ENCODE measurements at places on chromosomes 5 and 9.

DNA sequence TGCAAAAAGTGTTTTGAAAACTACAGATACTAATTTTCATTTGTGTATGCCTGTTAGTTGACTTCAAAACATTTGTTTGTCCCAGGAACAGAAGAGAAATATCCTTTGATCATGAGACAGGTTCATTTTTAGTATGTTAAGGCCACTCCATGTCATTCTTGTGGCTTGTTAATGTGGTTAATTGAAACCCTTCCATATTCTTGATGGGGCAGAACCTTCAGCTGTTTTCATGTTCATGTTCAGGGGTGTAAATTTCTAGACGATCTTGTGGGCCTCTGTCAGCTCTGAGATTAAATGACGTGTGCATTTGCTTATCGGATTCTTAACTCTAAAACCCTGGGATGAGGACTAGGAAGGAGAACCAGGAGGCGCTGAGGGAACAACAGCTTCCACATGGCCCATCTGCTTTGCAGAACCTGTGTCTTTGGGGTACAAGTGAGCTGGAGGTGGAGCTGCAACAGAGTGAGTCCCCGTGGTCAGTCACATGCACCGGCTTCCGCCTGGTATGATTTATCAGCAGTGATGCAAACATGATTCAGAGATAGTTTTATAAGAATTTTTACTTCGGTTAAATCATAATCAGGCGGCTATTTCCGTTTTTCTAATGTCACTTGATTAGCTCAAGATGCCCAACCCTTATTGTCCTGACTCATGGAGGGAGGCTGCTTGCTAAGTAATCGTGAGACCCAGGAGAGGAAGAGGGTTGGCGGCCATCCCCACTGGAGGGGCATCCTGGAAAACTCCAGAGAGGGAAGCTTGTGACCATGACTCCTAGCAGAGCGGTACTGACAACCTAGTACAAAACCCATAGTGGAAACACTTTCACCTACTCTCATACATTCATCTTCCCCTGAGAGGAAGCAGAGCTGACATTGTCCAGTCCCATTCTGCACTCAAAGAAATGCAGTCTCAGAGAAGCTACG is 138.4 kb downstream of the C9orf152 start:
- DNase-seq: no peak

- no peak for DNase-seq
Measured at GRCh38 chr5:88964831-88965230, 81.8 kb upstream of the MEF2C start.

GRCh38 chr9:79362100-79363081 is 209.4 kb upstream of the TLE4 start:
- no peak for DNase-seq

DNA sequence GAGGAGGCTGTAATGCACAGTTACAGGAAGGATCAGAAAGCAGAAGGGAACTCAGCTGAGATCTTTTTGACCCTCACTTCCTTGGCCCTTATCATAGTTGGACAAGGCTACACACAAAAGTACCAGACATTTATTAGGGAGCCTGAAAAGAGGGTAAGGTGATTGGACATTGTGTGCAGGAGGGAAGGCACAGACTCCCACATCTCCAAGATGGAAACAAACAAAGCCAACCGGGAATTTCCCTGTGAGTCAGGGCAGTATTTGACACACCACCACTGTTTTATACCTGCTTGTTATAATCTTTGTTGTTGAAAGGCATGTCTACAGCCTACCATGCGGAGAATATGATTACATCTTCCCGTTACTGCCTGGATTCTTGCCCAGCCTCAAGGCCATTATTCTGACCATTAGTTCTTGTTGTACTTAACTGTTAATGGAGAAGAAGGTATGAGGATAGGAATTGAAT is 3.0 kb upstream of the CCNG1 start:
- no peak for DNase-seq

DNA sequence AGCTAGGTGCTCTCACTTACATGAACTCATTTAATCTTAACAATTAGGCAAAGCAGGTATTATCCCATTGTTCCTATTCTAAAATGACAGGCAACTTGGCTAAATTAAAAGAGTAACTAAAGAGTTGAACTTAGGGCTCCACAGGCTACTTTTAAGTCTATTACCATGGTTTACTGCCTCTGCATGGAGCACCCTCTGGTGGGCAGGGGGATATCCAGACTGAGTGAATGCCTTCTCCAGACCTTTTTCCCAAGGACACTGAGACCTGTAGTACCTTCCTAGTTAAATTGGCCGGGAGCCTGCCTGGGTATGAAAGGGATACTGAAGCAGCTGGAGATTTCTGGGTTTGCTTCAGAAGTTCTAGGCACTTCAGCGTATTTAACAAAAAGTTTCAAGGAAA is 238.1 kb downstream of the ELAVL2 start:
- DNase-seq: no peak

DNA sequence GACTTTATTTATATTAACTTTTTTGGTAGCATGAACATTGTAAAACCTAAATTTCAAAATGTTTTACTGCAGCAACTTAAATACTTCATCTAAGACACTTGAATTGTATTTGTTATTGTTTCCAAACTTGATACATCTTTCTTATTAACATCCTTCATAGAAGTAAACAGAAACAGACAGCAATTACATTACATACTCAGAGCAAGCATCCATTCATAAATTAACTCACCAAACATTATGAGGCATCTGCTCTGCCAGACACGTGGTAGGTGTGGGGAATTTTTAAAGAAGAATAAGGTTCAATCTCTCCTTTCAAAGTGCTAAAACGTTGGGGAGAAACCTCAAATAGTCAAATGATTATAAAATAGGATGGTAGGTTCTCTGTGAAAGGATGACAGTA is 130.8 kb downstream of the MUSK start:
- DNase-seq: no peak

DNA sequence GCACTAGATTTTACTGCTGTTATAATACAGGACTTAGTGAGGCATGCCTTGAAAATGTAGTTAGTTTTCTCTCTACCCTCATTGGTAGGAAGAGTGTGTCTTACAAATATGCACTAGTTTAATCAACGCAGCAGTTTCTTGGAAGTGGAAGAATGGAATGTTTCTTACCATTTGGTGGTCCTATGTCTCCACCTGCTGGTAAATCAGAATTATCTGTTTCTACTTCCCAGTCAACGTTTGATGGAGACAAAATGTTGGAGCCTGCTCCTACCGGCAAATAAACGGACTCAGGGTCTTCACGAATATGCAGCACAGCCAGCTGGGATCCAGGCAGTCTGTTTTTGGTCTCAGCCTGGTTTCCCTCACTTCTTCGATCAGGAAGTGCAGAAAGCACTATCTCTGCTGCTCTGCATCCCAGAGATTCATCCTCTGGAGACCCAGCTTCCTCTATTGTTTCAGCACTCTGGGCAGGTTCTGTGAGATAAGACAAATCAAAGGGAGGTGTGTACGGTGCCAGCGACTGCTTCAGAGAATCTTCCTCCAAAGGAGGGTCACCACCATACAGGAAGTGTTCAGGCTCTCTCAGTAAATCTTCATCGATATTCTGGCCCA is 59.5 kb upstream of the PCA3 start:
- peak; percentile 18 for DNase-seq

DNA sequence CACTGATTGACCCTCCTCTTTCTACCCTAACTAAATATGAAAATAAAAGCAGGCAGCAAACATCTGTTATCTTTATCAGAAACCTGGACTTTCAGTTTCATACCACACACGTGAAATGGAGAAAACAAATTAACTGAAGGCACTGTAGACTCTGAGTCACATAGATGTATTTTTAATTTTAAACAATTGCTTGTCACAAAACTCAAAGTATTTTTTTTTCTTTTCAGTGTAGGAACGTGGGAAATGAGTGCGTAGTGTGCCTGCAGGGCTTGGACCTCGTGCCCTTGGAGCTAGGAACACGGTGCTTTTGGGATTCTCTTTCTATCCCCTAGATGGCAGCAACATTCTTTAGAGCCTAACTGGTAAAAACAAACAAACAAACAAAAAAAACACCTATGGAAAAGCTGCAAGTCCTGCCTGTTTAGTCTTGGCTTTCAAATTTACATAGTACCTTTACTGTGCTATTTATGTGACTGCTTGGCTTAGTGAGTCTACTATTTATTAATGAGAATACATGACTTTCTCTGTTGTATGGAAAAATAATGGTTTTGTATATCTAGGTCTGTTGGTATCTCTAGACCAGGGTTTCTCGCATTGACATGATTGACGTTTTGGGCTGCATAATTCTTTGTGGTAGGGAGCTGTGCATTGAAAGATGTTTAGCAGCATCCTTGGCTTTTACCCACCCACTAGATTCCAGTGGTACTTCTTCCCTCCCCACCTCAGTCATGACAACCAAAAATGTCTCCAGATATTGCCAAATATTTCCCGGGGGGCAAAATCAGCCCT is 16.8 kb upstream of the ACTBL2 start:
- no peak for DNase-seq
